ENCODE measurements at places on chromosomes 6 and 20.
A peak's percentile ranks its signal among the peaks of the same experiment; 100 is the strongest.

GRCh38 chr6:103862297-103862696 lies 997.4 kb downstream of the HACE1 start:
- no peak for DNase-seq

GRCh38 chr6:82953871-82954270 lies 111.8 kb downstream of the UBE3D start:
- DNase-seq, result no peak

- DNase-seq, result no peak
These were observed 446.7 kb downstream of the GJA1 start for GRCh38 chr6:121881974-121882667.

DNA sequence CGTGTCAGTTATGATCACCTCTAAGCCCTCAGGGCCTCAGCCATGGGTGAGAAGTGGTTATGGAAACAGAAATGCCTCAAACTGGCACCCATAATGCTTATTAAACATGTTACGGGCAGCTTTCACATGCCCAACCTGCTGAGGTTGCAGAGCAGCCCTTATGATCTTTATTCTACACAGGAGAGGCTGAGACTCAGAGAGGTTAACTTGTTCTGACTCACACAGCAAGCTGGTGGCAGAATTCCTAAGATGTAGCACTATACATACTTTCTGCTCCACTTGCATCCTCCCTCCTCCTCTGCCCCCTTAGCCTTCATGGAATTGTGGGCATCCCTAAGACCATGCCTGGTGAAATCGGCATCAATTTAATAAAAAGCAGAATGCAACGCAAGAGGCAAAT lies 34.7 kb upstream of the IGF2R start:
- no peak for DNase-seq

- DNase-seq, result no peak
These were observed 66.3 kb upstream of the BMP5 start for GRCh38 chr6:55941702-55942101.

DNA sequence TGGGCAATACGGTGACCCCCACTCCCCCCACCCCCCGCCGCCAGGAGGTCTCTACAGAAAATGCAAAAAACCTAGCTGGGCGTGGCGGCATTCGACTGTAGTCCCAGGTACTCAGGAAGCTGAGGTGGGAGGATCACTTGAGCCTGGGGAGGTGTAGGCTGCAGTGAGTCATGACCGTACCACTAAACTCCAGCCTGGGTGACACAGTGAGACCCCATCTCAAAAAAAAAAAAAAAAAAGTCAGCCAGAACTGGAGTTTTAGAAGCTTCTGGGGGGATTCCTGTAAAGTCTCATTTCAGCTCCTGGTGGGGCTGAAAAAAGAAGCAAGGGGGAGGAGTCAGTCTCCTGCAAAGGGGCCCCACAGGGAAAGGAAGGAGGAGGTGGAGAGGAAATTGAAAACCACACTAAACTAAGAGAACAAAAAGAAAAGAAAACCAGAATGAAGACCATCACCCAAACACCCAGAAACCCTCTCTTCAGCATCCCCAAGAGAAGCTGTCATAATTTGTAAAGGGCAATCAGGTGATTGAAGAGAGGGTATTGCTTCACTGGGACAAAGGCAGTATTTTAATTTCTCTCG lies 50.4 kb downstream of the NOL4L start:
- peak; percentile 69 for DNase-seq

GRCh38 chr6:31308050-31308844 lies 36.4 kb upstream of the HLA-C start:
- DNase-seq, result peak; percentile 70

GRCh38 chr20:35954907-35955251 lies 577 bp upstream of the SCAND1 start:
- no peak for DNase-seq

DNA sequence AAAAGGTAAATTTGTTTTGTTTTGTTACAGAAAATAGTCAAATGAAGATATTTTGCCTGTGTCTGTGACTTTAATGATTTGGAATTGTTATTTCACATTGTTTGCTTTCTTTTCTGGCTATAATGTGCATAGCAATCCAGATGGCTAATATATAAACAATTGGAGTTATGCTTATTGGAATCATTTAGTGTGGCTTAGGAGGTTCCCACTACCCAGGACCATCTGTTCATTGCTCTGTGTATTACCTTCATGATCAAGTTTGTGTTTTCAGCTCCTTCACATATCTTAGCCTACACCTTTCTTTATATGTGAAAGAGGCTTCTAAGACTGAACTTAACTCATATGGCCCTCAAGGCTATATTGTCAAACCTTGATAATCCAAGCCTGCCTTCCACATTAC lies 232.9 kb downstream of the BCKDHB start:
- no peak for DNase-seq

DNA sequence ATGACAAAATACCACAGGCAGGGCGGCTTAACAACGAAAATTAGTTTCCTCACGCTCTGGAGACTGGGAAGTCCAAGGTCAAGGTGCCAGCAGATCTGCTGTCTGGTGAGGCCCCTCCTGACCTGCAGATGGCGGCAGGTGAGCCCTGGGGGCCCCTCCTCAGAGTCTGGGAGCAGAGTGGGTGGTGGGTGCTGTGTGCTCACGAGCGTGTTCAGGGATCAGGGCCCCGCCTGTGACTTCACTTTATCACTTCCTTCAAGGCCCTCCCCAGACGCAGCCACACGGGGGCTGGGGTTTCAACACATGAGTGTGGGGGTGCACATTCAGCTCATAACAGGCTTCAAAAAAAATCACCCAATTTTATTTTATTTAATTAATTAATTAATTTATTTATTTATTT lies 39.3 kb downstream of the SLC2A4RG start:
- DNase-seq, result no peak

GRCh38 chr6:25477006-25477590 lies 174.9 kb upstream of the SCGN start:
- DNase-seq, result no peak

GRCh38 chr6:22392711-22393110 lies 95.9 kb upstream of the PRL start:
- DNase-seq, result no peak

DNA sequence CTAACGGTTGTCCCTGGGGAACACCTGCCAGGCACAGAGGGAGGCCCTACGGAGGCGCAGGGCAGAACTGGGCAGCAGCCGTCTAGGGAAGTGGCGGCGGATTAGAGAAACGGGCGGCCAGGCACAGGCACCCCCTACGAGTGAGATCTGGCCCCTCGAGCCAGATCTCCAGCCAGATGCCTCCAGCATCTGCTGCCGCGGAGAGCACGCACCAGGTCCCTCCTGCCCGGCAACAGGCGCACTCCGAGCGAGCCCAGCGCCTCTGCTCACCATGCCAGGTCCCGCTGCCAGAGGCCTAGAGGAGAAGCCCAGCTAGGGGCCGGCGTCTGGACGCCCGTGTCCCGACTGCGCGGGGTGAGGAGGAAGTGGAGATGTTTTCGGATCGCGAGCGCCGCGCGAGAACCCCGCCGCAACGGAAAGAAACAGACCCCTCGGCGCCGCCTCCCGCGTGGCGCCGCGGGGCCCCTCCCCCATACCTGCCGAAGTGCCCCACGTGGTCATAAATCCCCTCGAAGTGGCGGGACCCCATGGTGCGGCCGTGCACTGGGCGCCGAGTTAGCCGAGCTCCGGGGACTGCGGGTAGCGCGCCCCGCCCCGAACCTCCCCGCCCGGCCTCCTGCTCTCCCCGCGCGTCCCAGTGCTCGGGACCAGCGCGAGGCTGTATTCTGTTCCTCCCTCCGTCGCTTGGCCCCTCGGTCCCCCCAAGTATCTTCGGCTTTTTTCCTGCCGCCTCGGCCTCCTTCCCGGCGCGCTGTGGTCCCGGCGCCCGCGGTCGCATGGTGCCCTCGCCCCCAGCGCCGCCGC lies at the start of gene SLC22A16:
TSS of gene SLC22A16 (minus strand) at position 568 of the 804 bp plus-strand sequence. CDS start at position 529, 39 bp downstream.
- no peak for DNase-seq

GRCh38 chr6:82741996-82742385 lies 323.6 kb downstream of the UBE3D start:
- DNase-seq, result no peak

DNA sequence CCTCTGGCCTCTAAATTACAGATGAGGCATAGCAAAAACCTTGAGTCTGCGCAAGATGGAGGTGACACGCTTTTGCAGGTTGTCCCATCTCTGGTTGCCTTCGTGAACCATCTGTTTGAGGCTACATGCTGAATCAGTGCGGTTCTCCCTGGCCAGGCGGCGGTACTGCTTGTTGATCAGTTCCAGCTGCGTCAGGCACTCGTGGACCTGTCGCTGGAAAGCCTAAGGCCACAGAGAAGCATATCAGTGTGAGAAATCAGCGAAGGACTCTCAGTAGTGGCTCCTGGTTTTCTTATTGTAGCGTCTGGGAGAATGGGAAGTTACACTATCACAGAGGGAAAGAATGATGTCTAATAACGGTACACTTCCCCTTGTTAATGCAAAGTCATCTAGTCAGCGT lies 344.4 kb downstream of the ESR1 start:
- no peak for DNase-seq

DNA sequence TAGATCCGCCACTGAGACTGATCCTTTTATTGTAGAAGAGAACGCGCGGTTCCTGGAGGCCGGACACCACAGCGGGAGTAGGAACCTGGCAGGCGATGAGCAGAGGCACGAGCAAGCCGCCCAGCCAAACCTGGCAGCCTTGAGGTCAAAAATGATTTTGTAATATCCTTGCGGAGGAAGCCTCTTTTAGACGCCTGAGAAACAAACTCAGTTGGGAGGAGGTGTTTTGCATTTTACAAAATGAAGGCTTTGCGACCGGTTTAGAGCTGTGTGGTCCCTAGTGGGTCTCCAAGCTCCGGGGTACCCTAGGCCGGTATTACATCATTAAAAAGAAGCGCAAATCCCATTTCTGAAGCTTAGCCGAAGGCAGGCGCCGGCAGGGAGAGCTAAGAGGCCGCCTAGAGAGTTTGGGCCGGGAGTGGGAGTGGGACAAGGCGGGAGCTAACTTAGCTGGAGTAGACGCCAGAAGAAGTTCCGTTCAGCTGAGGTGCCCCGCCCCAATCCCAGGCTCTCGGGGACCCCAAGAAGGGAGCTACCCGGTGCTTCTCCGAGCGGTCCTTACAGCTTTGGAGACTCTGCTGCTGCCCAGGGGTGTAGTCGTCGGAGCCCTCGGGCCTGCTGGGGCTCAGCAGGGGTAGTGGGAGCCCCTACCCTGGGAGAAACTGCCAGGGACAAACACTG lies 1.9 kb upstream of the TBX18 start:
- no peak for DNase-seq

GRCh38 chr6:21592953-21593352 lies 598 bp upstream of the SOX4 start:
- no peak for DNase-seq

DNA sequence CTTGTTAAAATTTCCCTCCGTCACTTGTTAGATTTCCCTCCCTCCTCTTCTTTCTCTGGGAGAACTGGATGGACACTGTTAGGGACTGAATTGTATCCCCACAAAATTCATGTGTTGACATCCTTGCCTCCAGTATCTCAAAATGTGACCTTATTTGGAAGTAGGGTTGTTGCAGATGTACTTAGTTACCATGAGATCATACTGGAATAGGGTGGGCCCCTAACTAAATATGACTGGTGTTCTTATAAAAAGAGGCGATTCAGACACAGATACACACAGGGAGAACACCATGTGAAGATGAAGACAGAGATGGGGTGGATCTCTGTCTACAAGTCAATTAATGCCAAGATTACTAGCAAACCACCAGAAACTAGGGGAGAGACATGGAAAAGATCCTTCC lies 139.5 kb downstream of the ALDH8A1 start:
- DNase-seq, result no peak

DNA sequence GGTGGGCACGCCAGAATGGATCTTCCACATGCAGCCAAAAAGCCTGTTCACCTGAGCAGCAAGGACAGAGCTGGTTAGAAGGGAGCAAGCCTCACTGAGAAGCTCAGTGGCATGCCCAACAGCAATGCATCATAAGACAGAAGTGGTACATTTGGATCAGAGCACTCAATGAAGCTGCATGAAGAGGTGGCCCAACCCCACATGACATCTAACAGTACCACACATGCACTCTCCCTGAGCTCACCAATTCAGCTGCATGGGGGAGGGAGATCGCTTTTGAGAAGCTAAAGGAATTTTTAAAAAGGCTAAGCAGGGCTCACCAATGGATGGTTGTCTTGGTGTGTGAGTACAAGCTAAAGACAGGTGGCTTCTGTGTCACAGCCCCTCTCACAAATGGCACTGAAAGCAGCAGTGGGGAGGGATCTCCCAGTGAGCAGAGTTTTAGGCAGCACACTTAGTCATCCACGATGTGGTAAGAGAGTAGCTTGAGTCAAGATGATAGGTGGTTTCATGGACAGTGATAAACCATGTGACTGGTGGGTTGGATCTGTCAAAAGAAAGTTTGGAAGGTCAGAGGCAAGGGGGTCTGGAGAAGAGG lies 166.6 kb upstream of the TAB2 start:
- no peak for DNase-seq

- DNase-seq, result no peak
These were observed 251.5 kb downstream of the HIVEP2 start for GRCh38 chr6:142693441-142693840.

DNA sequence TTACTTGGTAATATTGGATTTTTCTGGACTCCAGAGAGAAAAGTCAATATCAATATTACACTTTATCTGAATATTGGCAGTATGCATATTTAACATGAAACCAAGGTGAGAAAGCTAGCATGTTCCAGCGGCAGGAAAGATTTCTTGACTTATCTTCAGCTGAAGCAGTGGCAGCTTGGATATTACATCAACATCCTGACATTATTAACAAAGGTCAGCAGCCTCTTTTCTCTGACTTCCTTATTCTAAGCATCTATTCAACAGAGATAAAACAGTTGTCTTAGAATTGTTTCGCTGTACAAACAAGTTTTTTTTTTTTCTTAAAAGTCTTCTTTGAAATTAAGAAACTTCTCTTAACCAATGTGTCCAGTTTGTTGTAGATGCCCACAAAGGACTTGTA lies 11.8 kb downstream of the DCBLD1 start:
- no peak for DNase-seq

DNA sequence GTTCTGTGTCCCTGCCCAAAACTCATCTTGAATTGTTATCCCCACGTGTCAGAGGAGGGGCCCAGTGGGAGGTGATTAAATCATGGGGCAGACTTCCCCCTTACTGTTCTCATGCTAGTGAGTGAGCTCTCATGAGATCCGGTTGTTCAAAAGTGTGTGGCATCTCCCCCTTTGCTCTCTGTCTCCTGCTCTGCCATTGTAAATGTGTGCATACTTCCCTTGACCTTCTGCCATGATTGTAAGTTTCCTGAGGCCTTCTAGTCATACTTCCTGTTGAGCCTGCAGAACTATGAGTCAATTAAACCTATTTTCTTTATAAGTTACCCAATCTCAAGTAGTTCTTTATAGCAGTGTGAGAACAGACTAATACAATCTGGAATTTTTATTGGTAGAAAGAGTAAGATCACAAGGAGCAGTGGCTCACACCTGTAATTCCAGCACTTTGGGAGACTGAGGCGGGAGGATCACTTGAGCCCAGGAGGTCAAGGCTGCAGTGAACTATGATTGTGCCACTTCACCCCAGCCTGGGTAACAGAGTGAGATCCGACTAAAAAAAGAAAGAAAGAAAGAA lies 47.1 kb upstream of the SLC22A16 start:
- no peak for DNase-seq

GRCh38 chr6:121437851-121438651 lies 2.6 kb downstream of the GJA1 start:
- DNase-seq, result no peak

- no peak for DNase-seq
These were observed 115.2 kb downstream of the MRPL14 start for GRCh38 chr6:44012078-44012493.

GRCh38 chr20:8057871-8058270 lies 38.3 kb upstream of the TMX4 start:
- no peak for DNase-seq

Data from stimulated activated CD8-positive, alpha-beta memory T cell treated with anti-CD3 and anti-CD28 coated beads, Interleukin-7, amount 100 ng/mL, for 4 hours (primary cell).